ENCODE measurements at places on chromosomes 12 and 14. TPM values are rescaled to one million over a fixed set of nuclear protein-coding genes. Genes with fewer than 3 reads are reported as not detected.
A peak's percentile ranks its signal among the peaks of the same experiment; 100 is the strongest.

HOXC12 gene
- not detected for total RNA-seq

ZNF891 gene
- total RNA-seq = 1.3 TPM

DNA sequence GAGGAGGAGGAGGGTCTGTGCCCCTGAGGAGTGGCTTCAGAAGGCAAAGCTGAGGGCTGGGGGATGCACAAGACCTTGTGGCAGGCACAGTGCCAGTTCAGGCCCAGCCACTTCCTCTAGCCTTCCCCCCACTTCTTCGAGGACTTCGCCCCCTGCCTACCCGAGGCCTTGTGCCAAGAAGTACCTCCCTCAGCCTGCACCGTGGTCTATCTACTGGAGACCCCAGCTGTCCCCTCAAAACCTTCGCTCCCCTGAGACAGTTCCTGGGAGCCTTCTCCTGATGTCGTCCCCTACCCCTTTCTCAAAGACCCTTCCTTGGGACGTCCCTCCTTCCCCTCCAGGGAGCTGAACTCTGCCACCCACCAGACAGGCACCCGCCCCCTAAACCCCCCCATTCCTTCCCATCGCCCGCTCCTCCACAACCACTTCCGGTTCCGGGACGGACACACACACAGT, 604 bp downstream of the ZNF384 start:
- peak overlapping the region; percentile 99 for H3K27ac ChIP-seq
- no peaks in the 10 kb centered on the region for H3K36me3 ChIP-seq
- H3K4me3 ChIP-seq = peak overlapping the region; percentile 74
- no peak for DNase-seq
- H3K27me3 ChIP-seq = no peaks in the 10 kb centered on the region
- H3K4me1 ChIP-seq = peaks cover 36% of the 10 kb centered on the region

RIC8B gene
- total RNA-seq = 25.2 TPM

DNA sequence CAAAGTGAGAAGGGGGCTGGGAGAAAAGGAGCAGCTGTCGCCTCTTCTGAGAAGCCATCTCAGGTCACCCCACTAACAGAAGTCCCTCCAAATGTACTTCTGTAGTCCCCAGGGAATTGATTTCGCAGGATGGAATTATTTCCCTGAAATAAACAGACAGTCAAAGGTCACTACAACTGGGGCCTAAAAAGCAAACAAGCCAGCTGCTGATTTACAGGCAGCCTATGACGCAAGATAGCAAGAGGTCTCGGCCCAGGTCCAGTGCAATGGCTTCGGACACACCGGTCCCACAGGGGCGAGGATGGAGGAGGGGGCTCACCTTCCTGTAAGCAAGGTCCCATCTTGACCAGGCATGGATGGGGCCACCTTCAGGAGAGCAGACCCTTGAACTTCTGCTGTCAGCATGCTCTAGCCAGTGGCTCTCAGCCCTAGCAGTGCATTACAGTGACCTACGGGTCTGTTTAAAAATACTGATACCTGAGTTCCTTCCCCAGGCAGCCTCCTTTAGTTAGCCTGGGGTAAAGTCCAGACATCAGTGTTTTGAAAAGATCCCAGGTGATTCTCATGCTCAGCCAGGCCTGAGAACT, 18.1 kb downstream of the NUAK1 start:
- peak; percentile 74 for DNase-seq
- no peaks in the 10 kb centered on the region for H3K36me3 ChIP-seq
- peaks cover 93% of the 10 kb centered on the region for H3K4me1 ChIP-seq
- peak overlapping the region; percentile 88 for H3K27ac ChIP-seq
- H3K27me3 ChIP-seq = no peaks in the 10 kb centered on the region

DNA sequence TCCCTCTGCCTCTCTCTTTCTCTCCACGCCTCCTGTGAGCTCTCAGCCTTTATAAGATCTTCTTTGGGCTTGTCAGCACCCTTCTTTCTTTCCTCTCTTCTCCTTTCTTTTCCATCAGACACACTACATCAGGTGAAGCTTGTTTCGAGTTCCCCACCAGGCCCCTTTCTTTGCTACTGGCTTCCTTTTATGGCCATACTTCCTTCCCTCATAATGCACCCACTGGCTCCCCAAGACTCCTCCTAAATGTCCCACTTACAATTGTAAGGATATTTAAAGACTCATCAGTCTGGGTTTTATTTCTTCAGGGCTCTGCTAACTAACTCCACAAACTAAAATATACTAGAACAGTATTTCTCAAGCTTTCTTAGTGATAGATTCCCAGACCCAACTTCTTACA, 3.5 kb upstream of the RNU6-8 start:
- H3K4me3 ChIP-seq = no peak overlapping the region
- no peaks in the 10 kb centered on the region for H3K36me3 ChIP-seq
- no peaks in the 10 kb centered on the region for H3K4me1 ChIP-seq
- H3K27ac ChIP-seq = no peak overlapping the region
- no peaks in the 10 kb centered on the region for H3K27me3 ChIP-seq

BEGAIN gene
- total RNA-seq = 2.0 TPM

DNA sequence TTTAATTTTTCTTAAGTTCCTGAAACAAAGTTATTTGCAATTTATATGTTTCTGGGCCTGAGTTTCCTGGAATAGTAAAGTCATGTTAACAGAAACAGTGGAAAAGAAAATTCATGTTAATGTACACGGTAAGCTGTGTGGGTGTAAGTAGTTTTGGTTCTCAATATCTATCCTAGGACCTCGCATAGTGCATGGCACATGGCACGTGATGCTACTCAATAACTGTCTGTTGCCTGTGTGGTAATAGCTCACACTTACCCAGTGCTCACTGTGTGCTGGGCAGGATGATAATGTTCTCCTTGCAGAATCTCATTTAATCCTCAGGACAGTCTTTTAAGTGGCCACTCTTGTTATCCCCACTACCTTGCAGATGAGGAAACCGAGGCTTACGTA, 100.7 kb downstream of the DUSP16 start:
- no peaks in the 10 kb centered on the region for H3K4me1 ChIP-seq
- H3K27me3 ChIP-seq = no peaks in the 10 kb centered on the region
- no peak overlapping the region for H3K27ac ChIP-seq
- DNase-seq = no peak

C12orf50 gene
- total RNA-seq = not detected

DNA sequence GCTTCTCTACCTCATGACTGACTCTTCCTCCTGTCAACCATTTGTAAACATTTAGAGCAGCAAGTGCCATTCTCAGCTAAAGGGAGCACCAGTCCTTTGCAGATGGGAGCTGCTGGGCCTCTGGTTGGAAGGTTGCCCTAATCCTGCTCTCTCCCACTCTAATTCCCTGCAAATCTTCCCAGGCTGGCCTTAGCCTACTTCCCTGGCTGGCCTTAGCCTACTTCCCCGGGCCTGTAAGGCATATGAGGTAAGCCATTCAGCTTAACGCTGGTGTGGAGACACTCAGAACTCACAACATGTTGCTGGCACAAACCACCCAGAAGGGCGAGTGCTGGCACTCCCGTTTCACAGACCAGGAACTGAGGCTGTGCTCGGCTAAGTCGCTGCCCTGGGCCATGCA, 69.0 kb downstream of the CPSF2 start:
- no peak overlapping the region for H3K4me3 ChIP-seq
- H3K36me3 ChIP-seq = no peaks in the 10 kb centered on the region
- no peaks in the 10 kb centered on the region for H3K27me3 ChIP-seq
- H3K27ac ChIP-seq = no peak overlapping the region
- H3K4me1 ChIP-seq = no peaks in the 10 kb centered on the region
- DNase-seq = no peak

GRCh38 chr14:71733210-71733883, 198.9 kb upstream of the RGS6 start:
- DNase-seq = no peak
- no peak overlapping the region for H3K4me3 ChIP-seq
- H3K36me3 ChIP-seq = peaks cover 3% of the 10 kb centered on the region
- H3K27me3 ChIP-seq = no peaks in the 10 kb centered on the region
- no peak overlapping the region for H3K27ac ChIP-seq

APEX1 gene
- 92.6 TPM for total RNA-seq

DNA sequence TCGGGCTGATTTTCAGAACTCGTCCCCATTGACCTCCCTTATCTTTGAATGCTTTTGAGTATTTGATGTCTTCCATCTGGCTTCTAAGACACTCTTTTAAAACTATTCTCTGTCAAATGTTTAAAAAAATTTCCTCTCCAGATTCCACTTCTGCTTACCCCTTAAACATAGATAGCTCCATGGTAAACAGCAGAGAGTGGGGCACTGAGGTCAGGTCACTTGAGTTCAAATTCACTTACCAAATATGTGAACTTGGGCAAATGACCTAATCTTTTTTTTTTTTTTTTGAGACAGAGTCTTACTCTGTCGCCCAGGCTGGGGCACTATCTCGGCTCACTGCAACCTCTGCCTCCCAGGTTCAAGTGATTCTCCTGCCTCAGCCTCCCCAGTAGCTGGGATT, 126.8 kb upstream of the CPSF6 start:
- no peak overlapping the region for H3K4me3 ChIP-seq
- no peaks in the 10 kb centered on the region for H3K36me3 ChIP-seq
- H3K4me1 ChIP-seq = peaks cover 4% of the 10 kb centered on the region
- no peak overlapping the region for H3K27ac ChIP-seq
- no peaks in the 10 kb centered on the region for H3K27me3 ChIP-seq
- DNase-seq = no peak

GRCh38 chr12:130878193-130879185, 6.6 kb downstream of the RAN start:
- H3K27me3 ChIP-seq = no peaks in the 10 kb centered on the region
- H3K36me3 ChIP-seq = peaks cover 43% of the 10 kb centered on the region
- H3K4me1 ChIP-seq = no peaks in the 10 kb centered on the region
- no peak overlapping the region for H3K4me3 ChIP-seq
- DNase-seq = no peak
- H3K27ac ChIP-seq = no peak overlapping the region

DNA sequence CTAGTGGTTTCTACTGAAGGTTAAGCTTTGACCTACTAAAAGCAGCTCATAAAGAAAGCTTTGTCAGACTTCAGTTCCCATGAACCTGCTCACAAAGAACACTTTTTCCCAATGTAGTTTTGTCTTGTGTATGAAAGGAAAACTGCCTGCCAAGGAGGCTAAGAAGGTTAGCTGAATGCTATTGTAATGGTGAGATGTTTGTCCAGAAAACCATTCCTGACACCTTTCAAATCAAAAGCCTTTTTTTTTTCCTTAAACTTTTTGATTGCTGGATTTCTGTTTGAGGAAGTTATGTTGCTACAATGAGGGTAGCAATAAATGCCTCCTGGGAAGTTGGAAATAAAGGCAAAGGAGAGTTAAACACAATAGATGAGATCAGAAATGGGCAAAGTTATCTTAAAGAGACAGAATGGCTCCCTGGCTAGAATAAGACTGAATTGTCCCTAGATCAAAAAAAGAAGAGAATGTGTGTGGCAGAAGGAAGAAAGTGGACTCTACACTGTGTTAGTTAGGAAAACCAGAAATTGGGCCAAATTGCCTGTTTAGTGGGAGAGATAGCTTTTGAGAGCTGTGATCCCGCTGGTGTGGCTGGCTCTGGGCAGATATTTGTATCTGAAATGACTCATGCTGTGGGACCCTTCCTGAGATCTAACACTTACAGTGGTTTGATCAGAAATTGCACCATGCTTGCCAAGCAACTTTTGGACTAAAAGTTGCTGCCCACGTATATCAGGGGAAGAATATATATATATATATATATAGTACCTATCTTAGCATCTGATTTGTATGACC, 27.5 kb downstream of the TECPR2 start:
- no peak overlapping the region for H3K4me3 ChIP-seq
- peaks cover 24% of the 10 kb centered on the region for H3K36me3 ChIP-seq
- H3K4me1 ChIP-seq = peaks cover 23% of the 10 kb centered on the region
- DNase-seq = no peak

DDN gene
- total RNA-seq = 1.3 TPM

- no peak overlapping the region for H3K27ac ChIP-seq
- no peaks in the 10 kb centered on the region for H3K36me3 ChIP-seq
- DNase-seq = no peak
- H3K27me3 ChIP-seq = peaks cover 11% of the 10 kb centered on the region
Measured at GRCh38 chr12:132411457-132411856, 78.5 kb upstream of the FBRSL1 start.

- H3K27ac ChIP-seq = no peak overlapping the region
- no peaks in the 10 kb centered on the region for H3K36me3 ChIP-seq
- H3K27me3 ChIP-seq = no peaks in the 10 kb centered on the region
- no peak for DNase-seq
- no peaks in the 10 kb centered on the region for H3K4me1 ChIP-seq
Measured at GRCh38 chr12:42673535-42673934, 84.0 kb upstream of the PRICKLE1 start.

DNA sequence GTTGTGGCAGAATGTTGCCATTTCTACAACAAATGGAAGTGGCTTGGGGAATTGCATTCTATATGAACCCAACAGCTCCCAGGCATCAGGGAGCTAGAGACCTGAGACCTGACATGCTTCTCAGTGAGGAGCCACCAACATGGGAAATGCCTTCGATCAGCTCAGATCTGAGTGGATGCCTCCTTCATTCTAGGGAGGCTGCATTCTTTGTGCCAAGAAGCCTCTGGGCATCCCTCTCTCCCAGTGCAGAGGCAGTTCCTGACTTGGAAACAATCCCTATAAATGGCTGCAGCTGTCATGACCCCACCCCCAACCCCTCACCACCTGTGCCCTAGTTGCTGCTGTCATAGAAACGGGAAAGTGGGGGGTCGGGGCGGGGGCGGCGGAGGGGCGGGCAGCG, 196.3 kb downstream of the PPM1H start:
- DNase-seq = no peak
- no peak overlapping the region for H3K4me3 ChIP-seq
- H3K27me3 ChIP-seq = no peaks in the 10 kb centered on the region

SERPINA12 gene
- not detected for total RNA-seq

DNA sequence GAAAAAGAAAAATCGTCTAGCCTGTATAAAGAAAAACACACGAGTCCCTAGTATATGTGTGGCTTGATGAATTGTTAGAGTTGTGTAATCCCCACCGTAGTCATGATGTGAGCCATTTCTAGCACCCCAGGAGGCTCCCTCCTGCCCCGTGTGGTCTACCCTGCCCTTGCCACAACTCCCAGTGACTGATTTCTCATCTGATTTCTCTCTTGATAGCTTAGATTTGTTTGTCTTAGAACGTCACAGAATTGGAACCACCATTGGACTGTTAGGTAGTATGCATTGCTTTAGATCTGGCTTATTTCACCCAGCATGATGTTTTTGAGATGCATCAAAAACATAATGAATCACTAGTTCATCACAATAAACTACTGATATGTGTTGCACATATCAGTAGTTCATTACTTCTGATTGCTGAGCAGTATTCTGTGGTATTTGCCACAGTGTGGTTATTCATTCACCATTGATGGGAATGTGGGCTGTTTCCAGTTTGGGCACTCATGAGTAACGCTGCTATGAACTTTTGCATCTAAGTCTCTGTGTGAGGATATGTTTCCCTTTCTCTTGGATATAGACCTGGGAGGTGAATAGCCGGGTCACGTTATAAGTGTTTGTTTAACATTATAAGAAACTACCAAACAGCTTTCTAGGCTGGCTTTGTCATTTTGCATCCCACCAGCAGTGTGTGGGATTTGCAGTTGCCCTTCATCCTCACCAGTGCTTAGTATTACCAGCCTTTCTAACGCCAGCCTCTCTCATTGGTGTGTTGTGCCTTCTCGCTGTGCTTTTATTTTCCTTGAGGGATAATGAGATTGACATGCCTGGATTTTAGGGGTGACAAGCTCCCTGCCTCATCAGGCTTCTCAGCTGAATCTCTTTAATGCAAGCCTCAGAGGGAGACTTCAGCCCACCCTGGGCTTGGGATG, 31.9 kb upstream of the NCOR2 start:
- H3K36me3 ChIP-seq = no peaks in the 10 kb centered on the region
- no peaks in the 10 kb centered on the region for H3K27me3 ChIP-seq
- no peak overlapping the region for H3K4me3 ChIP-seq
- H3K27ac ChIP-seq = no peak overlapping the region
- DNase-seq = no peak

All from heart left ventricle (tissue), 16 donors.